ENCODE measurements at places on chromosomes 16 and 17.

DNA sequence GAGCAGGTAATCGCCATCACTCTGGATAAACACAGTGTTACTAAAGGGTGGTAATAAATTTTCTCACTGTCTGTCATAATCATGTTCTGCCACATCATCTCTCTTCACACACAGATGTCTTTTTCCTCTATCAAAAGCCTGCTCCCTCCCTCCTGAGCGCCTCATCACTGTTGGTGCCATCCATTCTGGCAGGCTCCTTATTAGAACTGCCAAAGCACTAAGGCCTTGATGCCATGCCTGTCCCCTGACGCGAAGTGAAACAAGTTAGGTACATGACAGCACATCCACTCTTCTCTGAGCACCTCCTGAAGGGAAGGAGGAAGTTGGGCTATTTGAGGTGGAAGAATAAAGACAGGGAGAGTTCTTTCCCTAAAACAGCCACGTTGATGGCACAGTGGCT lies 38.2 kb upstream of the AXIN2 start:
- no peak for DNase-seq
- peaks cover 6% of the 10 kb centered on the region for H3K27me3 ChIP-seq
- no peak overlapping the region for H3K27ac ChIP-seq
- no peak overlapping the region for H3K4me3 ChIP-seq
- H3K36me3 ChIP-seq = no peaks in the 10 kb centered on the region

DNA sequence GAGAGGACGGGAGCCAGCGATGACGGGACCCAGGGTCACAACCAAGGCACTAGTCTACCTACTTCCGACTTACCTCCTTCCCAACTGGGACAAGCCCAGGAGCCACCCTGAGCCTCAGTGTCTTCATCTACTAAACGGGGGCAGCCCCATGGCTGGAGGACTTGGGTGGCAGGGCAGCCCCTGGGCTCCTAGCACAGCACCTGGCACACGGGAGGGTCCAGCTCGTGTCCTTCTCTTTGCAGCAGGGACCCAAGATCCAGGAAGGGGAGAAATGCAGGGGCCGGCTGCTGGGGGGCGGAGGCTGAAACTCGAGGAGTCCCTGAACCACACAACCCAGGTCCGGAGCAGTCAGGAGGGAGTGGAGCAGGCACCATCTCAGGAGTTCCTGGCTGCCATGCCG lies 63.2 kb downstream of the ABR start:
- H3K27me3 ChIP-seq = no peaks in the 10 kb centered on the region
- peaks cover 9% of the 10 kb centered on the region for H3K4me1 ChIP-seq
- H3K27ac ChIP-seq = no peak overlapping the region
- H3K4me3 ChIP-seq = no peak overlapping the region
- no peak for DNase-seq

DNA sequence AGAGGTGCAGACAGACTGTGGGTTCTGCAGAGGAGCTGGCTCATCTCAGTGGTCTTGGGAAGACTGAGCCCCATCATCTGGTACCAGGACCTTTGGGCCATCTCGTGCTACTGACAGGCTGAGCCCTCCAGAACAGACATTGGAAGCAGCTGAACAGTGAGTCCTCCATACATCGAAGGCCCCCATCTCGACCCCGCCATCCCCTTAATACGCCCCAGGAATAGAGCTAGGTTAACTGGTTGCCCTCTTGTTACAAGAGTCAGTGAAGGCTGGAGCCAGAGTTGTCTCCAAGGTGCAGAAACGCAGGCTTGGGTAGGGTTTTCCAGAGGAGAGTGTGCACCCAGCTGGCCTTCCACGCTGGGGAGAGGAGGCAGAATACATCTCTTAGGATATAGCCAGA lies 76.0 kb downstream of the N4BP1 start:
- peaks cover 18% of the 10 kb centered on the region for H3K4me1 ChIP-seq
- H3K27me3 ChIP-seq = no peaks in the 10 kb centered on the region
- no peak overlapping the region for H3K27ac ChIP-seq
- H3K4me3 ChIP-seq = no peak overlapping the region
- peaks cover 5% of the 10 kb centered on the region for H3K36me3 ChIP-seq
- DNase-seq = no peak

DNA sequence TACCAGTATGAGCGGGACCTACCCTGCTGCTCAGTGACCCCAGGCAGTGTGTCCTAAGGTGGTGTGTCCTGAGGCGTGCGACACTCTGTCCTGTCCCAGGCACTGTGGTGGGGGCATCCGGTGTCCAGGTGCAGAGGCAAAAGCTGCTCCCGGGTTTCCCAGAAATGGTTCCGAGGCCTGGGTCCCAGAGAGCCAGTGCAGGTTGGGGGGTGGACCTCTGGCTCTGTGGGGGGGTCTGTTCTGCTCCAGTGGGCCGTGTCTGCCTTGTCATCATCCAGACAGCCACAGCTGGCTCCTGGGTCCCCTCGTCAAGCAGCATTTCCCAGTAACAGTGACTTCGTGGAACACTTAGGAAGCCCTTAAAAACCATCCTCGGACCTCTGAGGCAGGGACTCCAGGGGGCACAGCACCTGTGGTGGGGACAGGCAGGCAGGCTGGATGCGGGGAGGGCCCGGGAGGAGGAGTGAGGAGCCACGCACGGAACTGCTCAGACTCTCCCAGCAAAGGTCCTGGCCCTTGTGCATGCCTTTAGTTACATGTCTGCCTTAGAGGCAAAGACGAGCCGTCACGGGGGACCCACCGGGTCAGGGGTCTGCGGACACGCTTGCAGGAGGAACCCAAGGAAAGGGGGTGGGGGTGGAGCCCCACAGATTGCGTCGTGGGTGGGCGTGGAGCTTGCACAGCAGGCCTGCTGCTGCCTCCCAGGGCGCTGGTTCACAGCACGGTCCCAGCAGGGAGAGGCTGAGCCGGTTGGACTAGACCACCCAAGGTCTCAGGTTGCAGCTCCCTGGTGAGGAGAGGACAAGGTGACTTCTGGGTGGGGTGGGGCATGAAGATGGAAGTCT lies 5.6 kb downstream of the SLC16A3 start:
- no peaks in the 10 kb centered on the region for H3K27me3 ChIP-seq
- peak overlapping the region; percentile 79 for H3K4me3 ChIP-seq
- DNase-seq = no peak
- H3K27ac ChIP-seq = peak overlapping the region; percentile 63

GRCh38 chr16:15873301-15873700 lies 15.1 kb downstream of the CEP20 start:
- H3K27me3 ChIP-seq = no peaks in the 10 kb centered on the region
- no peak for DNase-seq
- no peak overlapping the region for H3K27ac ChIP-seq

- H3K36me3 ChIP-seq = no peaks in the 10 kb centered on the region
- DNase-seq = no peak
- no peaks in the 10 kb centered on the region for H3K4me1 ChIP-seq
- no peaks in the 10 kb centered on the region for H3K27me3 ChIP-seq
Measured at GRCh38 chr16:85541980-85542900, 70.9 kb upstream of the GSE1 start.

DNA sequence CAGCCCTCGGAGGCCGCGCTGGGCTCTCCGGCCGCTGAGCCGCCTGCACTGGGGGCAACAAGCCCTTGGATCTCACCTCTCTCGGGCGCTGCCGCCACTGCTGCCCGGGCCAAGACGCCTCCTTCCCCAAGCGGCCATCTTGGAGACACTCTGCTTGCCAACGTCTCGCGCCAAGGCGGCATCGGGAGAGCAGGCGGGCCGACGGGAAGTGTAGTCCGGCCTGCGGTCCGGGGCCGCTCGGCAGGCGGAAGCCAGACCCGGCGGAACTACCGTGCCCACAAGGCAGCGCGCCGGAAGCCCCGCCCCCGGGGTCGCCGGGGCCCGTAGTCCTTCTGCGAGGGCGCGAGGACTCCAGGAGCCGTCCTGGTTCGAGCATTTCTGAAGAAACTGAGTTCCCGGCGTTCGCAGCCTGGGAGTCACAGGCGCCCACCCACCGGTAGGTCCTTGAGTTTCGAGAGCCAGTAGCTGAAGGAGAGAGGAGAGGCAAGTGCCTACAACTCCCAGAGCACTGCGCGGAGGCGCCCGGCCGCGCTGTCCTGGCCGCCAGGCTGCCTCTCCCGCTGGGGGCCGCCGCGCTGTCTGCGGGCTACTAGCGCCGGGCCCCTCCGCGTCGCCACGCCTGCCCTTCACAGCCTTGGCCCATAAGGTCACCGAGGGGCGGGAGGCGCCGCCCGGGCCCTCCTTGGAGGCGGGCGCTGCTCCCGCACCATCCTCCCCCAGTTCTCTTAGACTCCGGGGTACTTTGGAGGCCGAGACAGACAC lies at the start of gene TMEM11:
Gene TMEM11 (minus strand): TSS at position 147 of the 762 bp plus-strand sequence. CDS start 9 bp downstream, at position 138.
- peak; percentile 95 for DNase-seq
- H3K36me3 ChIP-seq = peaks cover 5% of the 10 kb centered on the region
- H3K27ac ChIP-seq = peak within 1 kb of the TSS; percentile 95
- no peaks in the 10 kb centered on the region for H3K27me3 ChIP-seq
- peak within 1 kb of the TSS; percentile 95 for H3K4me3 ChIP-seq
- H3K4me1 ChIP-seq = peaks cover 20% of the 10 kb centered on the region

DNA sequence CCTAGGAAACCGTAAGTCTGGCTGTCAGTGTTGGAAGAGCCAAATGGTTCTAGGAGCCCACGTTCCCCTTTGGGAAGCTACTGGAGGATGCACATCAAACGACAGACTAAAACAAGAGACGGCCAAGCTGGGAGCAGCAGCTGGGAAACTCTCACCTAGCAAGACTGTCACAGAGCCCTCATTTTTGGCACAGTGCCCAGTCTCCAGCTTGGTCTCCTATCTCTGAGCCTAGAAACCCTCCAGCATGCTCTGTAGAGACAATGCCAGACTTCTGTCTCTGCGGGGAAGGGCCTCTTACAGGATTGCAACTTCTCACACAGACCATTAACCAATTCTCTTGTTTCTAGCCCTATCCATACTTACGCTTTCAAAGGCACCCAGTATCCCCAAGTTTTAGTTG lies 23.5 kb downstream of the GTF3C1 start:
- no peak overlapping the region for H3K4me3 ChIP-seq
- H3K36me3 ChIP-seq = peaks cover 50% of the 10 kb centered on the region

DNA sequence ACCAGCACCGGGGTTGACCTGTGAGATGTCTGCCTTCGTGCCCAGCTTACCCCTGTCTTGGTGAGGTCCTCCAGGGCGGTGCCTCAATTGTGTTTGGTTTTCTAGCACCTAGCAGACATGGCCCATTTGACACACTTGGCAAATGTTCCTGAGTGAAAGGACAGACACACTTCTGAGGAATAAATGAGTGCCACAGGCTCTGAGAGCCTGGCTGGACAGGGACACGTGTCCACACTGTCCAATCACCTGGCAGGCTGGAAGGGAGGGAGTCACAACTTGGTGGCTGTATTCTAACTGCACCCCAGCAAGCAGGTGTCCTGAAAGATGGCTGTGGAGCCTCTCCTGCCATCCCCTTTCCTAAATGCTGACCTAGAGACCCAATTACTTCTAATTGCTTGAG lies 7.4 kb downstream of the MAP3K14 start:
- peaks cover 57% of the 10 kb centered on the region for H3K4me1 ChIP-seq
- peaks cover 17% of the 10 kb centered on the region for H3K36me3 ChIP-seq
- H3K27me3 ChIP-seq = no peaks in the 10 kb centered on the region
- H3K4me3 ChIP-seq = peak overlapping the region; percentile 50
- no peak for DNase-seq
- no peak overlapping the region for H3K27ac ChIP-seq

- peaks cover 29% of the 10 kb centered on the region for H3K4me1 ChIP-seq
- peaks cover 27% of the 10 kb centered on the region for H3K27me3 ChIP-seq
- no peak overlapping the region for H3K27ac ChIP-seq
- no peak overlapping the region for H3K4me3 ChIP-seq
- no peak for DNase-seq
Measured at GRCh38 chr17:77843896-77844295, 114.6 kb upstream of the TNRC6C start.

- no peak overlapping the region for H3K4me3 ChIP-seq
- no peak overlapping the region for H3K27ac ChIP-seq
- peaks cover 9% of the 10 kb centered on the region for H3K27me3 ChIP-seq
- H3K36me3 ChIP-seq = peaks cover 2% of the 10 kb centered on the region
- no peak for DNase-seq
- no peaks in the 10 kb centered on the region for H3K4me1 ChIP-seq
Measured at GRCh38 chr17:34351096-34351495, 5.2 kb upstream of the CCL13 start.

DNA sequence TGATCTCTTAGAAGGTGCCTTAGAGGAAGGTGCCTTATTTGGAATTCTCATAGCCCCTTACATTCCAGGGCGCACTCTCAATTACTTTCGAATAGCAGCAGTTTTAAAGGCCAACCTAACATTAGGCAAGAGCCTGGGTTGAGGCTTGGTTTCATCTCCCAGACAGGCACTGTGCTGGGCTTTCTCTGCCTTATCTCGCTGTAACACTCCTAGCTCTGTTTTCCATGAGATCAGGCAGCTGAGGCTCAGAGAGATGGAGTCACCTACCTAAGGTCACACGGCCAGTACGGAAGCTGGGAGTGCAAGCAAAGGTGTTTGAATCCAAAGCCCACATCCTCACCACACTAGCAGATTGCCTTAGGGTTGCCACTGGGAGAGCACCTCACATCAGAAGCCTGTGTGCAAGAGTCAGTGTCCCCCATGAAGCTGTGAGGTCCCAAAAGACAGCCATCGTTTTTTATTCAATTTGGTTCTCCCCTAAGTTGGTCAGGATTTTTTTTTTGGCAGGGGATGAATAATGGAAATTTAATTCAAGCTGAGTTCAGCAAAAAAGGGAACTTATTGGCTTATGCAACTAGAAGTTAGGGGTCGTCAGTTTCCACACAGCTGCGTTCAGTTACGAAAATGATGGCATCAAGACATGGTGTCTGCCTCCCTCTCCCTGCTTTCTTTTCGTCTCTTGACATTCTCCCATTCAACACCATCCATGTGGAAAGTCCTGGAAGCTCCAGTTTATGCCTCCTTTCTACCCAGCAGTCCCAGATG lies 206.4 kb downstream of the KATNIP start:
- no peaks in the 10 kb centered on the region for H3K27me3 ChIP-seq
- no peak overlapping the region for H3K27ac ChIP-seq
- H3K4me3 ChIP-seq = no peak overlapping the region
- H3K36me3 ChIP-seq = peaks cover 44% of the 10 kb centered on the region

DNA sequence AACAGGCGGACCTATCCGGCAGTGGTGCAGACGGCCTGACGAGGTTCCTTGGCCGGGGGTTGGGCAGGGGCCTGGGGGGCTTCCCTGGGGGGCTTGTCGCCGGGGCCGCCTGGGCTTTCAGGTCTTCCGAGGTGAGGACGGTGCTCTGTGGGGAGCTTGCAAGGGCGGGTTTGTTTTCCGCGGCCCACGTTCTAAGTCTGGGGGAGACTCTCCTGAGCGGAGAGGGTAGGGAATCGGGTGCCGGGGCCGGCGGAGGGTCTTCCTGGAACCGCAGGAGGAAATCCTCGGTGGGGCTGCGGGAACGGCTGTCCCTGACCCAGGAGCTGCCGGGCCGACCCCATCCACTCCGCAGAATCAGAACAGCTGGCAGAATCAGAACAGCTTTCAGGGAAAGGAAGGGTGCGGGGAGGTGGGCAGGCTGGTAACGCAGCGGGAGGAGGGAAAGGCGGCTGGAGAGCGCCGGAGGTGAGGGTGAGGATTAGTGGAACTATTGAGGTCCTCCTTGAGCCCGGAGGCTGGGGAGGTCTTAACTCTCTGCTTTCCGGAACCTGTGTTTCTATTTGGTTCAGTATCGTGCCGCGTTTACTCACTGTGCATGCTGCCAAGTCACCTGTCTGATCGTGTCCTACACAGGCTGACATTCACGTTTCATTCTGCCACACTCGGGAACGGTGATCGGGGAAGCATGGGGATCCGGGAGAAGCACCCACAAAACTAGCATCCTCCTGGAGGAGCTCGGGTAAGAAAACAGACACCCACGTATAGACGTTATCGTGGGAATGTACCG lies 28.9 kb downstream of the CPSF4L start:
- H3K27ac ChIP-seq = peak overlapping the region; percentile 96
- H3K4me3 ChIP-seq = peak overlapping the region; percentile 97
- H3K36me3 ChIP-seq = peaks cover 10% of the 10 kb centered on the region
- H3K27me3 ChIP-seq = no peaks in the 10 kb centered on the region
